ENCODE measurements at places on chromosomes 4 and X. TPM values are rescaled to one million over a fixed set of nuclear protein-coding genes. Genes with fewer than 3 reads are reported as not detected.
A peak's percentile ranks its signal among the peaks of the same experiment; 100 is the strongest.

Gene IL1RAPL1
- total RNA-seq: 6.0 TPM

Gene GYPA
- not detected for total RNA-seq

Gene XAGE1A
- total RNA-seq: not detected

Gene MAGEA4
- total RNA-seq: not detected

Gene BEND2
- total RNA-seq: not detected

Gene MND1
- total RNA-seq: 1.7 TPM

Gene FAT4
- total RNA-seq: 15.6 TPM

Gene MAGEA12
- total RNA-seq: not detected

Gene HTN3
- total RNA-seq: not detected

DNA sequence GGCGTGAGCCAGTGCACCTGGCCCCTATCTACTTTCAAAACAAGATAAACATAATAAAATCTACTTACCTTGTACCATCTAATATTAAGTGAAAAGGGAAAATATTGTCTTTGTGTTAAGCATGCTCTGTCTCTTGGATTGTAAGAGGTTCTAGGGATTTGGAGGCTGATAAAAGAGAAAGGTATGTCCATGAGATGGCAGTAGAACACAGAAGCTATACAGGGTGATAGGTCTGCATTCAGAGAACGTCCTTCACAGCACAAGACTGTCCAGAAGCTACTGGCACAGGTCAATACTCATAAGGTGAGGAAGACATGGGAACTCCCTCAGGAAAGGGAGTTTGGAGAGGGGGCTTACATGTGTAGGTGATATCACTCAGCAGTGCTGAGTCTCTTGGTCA, 135.5 kb downstream of the TMEM47 start:
- DNase-seq: no peak

DNA sequence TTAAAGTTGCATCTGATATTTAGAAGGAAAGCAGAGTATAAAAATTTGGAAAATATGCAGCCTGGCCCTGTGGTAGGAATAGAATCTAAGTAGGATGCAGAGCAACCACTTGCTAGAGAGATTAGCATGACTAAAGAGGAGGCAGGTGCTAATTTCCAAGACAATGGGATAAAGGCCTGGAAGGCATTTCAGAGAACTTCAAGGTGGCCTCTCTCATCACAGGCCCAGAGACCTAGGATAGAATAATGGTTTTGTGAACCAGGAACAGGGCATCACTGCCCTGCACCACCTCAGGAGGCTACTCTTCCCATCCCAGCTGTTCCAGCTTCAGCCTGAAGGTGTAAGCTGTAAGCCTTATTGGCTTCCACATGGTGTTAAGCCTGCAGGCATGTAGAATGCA, 621.7 kb upstream of the HS3ST1 start:
- DNase-seq: no peak

GRCh38 chrX:136828830-136829229, 48.1 kb upstream of the ARHGEF6 start:
- peak; percentile 6 for DNase-seq

GRCh38 chr4:53633608-53634007, 42.3 kb upstream of the LNX1 start:
- no peak for DNase-seq

GRCh38 chr4:90584051-90584450, 456.9 kb downstream of the CCSER1 start:
- DNase-seq: no peak

DNA sequence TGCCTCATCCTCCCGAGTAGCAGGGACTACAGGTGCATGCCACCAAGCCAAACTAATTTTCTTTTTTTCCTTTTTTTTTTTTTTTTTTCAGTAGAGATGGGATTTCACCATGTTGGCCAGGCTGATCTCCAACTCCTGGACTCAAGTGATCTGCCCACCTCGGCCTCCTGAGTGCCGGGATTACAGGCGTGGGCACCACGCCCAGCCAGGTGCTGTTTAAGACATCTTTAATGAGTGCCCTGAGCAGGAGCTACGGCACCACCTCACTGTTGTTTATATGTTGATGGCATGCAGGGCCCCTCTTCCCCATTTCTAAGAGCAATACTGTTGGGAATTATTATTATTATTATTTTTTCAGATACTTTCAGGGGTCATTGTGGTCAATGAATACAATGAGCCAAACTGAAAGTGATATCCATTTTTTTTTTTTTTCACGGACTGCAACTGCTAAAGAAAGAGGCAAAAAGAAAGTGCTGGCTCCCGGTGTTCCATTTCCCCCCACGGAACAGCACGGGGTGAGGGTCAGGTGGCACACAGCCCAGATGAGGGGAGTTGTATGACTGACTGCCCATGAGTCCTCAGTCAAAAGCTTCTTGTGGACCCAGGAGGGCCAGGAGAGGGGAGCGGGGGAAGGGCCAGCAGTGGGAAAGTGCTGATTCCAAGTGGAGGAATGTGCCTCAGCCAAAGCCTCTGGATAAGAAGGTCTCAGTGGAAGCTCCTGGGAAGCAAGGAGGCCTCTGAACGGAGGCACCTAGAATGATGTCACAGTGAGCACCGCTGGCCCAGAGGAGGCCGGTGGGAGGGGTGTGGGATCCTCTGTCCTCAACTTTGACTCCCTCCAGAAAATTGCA, 101.8 kb upstream of the HPF1 start:
- no peak for DNase-seq

DNA sequence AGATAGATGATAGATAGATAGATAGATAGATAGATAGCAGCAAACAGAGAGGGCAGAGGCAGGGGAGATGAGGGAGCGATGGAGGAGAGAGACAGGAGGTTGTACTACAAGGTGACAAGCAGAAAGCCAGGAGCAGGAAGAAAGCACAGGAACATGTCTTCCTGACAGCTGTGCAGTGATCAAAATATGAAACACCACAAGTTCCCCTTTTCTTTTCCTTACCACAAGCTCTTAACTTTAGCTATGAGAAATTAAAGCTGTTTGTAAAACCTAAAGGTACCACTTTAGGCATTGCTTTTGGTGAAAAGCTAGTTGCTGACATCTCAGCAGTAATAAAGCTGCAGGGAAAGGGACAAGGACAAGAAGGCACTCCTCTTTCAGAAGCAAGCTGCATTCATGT, 9.1 kb upstream of the MAGED4B start:
- DNase-seq: no peak

DNA sequence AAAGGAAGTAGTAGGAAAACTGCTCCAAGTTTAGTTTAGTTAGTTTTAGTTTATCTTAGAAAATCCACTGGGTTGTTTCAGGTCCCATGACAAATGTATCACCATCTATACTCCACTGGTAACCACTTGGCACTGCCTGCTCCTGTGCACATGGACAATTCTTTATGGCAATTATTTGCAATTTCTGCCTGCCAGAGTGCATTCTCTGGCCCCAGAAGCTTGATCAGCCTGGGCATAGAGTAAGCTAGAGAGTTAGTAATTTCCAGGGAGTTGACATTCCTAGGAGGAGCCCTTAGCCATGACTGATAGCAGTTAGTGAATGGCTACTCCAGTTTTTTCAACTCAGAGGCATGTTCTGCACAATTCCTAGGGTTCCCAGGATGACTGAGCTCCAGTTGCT, 203.2 kb upstream of the FGF13 start:
- DNase-seq: no peak

GRCh38 chrX:67105758-67106116, 438.1 kb upstream of the AR start:
- DNase-seq: no peak

DNA sequence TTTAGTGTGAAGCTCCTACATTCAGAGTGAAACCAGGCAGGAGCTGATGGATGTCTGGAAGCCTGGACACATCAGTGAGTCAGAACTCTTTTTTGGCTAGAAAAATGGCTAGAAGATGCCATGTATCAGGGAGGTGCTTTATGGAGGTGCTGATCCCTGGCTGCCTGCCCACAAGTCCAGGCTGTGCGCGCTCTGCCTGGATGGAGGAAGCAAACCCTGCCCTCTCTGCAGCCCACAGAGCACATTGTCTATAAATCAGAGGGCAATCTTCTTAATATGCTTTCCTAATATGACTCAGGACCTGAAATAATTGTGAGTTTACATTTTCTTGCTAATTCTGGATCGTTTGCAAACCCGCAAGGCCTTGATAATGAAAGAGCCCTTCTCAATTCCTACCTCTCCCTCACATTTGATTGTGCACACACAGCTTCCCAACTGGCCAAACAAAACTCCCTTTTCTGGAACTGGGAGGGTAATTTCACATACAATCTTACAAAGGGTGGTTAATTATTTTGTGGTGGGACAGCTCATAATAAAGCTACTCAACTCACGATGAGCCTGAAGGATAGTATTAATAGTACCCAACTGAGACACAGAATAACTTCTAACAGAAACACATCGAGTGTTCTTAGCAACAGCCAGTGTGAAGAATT, 11.7 kb downstream of the MFAP3L start:
- no peak for DNase-seq

DNA sequence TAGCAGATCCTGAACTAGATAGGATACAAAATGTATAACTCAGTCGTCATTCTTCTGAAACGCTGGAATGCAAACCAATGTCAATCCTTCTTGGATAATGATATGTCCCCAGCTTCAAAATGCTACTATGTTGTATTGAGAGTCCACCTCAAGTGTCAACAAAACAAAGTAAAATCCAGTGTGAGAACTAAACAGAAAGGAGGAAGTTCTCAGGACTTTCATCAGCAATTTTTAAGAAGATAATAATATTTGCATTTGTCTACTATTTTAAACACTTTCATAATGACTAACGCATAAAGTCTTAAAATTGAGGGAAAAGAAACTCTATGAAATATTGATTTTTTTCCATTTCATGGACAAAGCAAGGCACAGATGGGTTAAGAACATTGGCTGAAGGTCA, 36.3 kb downstream of the SOD3 start:
- DNase-seq: no peak

DNA sequence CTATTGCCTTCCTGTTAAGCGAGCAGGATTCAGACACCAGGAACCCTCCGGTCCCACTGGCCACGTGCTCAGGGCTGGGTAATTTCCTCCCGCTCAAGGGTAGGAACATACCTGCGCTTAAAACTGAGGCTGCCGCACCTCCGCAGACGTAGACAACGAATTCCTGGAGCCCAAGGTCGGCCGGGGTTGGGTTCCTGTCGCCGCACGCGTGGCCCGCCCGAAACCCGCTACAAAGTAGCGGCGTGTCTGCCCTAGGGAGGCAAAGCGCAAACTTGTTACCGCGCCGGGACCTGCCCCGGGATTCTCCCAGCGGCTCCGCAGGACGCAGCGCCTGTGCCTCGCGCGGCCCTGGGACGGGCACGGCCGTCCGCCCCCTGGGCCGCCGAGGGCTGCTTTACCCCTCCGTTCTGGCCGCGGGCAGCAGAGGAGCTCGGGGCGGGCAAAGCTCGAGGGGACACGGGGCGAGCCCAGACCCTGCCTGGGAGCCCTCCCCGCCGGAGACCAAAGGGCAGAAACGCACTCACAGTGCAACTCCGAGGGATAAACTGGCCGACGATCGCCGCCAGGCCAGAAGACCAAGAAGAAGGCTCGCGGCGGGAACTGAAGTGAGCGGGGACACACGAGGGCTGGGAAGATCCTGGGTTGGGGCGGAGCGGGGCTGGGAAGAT, at the start of gene ERVMER34-1:
TSS of gene ERVMER34-1 (minus strand) at position 607 of the 668 bp plus-strand sequence. CDS start 5,905 bp downstream, outside the sequence.
- peak; percentile 23 for DNase-seq

DNA sequence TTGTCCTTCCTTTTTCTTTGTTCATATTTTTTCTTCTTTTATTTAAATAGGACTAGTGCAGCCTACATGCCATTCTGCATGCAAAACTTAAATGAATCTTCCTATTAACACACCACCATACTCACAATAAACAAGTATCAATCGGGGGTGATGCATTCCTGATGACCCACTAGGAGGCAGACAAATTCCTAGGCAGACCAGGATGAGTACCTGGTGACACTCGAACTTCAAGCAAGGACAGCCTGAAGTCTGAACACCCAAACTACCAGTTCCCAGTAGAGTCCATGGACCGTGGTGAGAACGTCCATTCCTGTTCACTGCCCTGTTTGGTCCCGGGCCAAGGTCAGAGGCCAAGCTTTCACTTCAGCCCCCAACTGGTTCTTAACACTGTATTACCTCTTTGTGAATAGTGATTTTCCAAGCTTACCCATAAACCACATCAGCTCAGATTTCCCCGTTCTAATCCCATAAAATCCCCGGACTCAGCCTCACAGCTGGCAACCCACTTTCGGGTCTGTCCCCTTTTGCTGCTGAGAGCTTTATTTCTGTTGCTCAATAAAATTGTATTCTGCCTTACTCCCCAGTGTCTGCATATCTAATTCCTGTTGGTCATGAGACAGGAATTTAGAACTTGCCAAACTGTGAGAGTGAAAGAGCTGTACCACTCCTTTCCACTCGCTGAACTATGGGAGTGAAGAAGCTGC, 1286.6 kb downstream of the FSTL5 start:
- DNase-seq: no peak

DNA sequence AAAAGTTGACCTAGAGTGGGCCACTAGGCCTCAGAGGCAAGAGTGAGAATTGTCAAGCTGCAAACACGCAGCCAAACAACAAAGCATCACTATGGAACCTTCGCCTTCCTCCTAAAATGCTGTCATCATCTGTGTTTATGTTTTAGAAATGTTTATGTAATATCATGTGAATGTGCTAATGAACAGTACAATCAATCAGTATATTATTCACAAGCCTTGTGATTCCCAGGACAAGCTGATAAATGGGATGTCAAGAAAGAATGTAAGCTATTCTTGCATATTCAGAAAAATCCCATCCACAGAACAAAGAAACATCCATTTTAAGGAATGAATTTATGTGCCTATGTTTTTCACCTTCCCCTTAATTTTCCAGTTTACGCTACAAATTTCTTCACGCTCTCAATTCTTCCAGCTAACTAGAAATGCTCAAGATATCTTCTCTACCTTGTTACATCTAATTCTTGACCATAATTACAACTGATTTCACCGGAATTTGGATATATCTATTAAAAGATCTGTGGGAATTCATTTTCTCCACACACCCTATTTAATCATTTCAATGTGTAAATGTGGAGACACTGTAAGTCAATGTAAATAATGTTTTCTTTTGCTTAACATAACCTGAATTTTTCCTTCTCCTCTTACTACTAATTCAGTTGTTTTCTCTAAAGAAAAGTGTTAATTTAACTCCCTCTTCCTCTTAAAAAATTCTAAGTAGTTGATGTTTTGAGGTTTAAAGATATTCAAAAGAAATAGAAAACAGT, 65.5 kb downstream of the LEF1 start:
- no peak for DNase-seq

DNA sequence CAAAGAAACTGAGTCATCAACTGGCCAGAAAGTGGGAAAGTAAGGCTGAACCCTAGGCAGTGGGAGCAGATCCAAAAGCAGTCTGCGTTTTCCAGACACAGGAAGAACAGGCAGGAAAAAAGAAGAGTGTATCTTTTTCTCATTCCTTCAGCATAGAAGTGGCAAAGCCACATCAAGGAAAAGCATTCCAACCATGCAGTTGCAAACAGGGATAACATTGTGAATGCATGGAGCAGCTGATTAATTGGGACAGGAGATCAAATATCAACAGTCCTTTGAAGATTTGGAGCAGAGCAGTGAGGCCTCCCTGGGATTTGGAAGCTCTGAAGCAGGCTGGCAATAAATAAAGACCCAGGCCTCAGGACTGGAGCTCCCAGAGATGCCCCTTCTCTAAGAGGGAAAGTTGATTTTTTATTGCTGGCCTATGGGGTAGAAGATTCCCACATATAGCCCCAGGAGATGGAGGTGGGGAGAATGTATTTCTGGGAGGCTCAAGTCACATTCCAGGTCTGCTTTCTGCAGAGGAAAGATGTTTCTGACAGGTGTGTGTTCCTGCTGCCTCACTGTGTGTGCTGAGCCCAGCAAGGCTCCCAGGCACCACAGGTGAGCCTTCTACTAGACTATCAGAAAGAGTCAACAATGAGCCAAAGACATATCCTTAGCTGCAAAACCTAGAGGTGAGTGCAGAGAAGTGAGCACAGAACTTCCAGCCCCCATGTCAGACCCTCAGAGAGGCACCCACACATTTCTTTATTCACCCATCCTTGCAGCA, 222.5 kb downstream of the RAB28 start:
- no peak for DNase-seq

All from heart right ventricle (tissue), 16 donors.